ENCODE measurements at places on chromosomes 4 and X.

GRCh38 chr4:123783921-123784320 lies 387.3 kb downstream of the SPRY1 start:
- DNase-seq = peak; percentile 39

- no peak for DNase-seq
Measured at GRCh38 chr4:4499438-4500123, 42.3 kb downstream of the STX18 start.

DNA sequence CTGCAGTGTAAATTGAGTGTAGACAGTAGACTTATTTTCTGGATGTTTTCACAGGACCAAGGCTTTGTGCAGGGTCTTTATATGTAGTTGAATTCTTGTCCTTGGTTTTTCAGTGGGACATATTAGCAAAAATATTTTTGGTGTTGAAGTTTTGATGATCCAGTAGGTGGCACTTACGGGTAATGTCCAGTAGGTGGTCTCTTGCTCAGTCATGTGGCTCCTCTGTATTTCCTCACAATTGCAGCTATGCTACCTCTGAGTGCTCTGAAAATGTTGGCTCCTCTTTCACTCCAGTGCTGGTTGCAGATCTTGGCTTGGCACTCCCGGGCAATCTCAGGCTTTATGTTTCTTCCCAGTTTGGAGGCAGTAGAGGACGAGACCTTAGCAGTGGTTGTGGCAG lies 419.8 kb upstream of the AMOT start:
- peak; percentile 6 for DNase-seq

GRCh38 chr4:5982156-5982973 lies 35.9 kb downstream of the C4orf50 start:
- DNase-seq = no peak

- no peak for DNase-seq
Measured at GRCh38 chr4:183757060-183757459, 98.0 kb downstream of the TRAPPC11 start.

DNA sequence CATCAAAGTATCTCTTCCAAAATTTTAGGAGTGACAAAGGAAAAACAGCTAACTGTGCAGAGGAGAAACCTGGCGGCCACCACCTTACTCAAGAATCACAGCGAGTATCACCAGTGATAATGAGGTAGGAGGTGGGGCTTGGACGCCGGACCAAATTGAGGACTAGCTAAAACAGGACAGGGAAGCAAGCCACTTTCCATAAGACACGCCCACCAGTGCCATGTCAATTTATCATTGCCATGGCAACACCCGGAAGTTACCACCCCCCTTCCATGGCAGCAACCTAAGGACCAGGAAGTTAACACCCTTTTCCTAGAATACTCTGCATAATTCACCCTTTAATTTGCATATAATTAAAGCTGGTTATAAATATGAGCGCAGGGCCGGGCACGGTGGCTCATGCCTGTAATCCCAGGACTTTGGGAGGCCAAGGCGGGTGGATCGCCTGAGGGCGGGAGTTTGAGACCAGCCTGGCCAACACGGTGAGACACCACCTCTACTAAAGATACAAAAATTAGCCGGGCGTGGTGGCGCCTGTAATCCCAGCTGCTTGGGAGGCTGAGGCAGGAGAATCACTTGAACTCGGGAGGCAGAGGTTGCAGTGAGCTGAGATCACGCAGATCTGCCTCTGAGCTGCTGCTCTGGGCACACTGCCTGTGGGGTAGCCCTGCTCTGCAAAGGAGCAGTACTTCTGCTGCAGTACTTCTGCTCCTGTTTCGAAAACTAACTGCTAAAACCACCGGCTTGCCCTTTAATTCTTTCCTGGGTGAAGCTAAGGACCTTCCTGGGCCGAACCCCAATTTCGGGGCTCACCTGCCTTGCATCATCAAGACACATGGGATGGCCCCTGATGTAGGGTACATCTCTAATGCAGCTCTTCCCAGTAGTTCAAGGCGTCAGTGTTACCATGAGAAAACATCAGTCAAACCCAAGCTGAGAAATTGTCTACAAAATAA lies 116.7 kb downstream of the HMX1 start:
- DNase-seq = no peak

Data from adipocyte (in vitro differentiated cells).